Ovary (tissue), 10 donors: ENCODE measurements at places on chromosomes 12 and 14. TPM values are rescaled to one million over a fixed set of nuclear protein-coding genes. Genes with fewer than 3 reads are reported as not detected.

DNA sequence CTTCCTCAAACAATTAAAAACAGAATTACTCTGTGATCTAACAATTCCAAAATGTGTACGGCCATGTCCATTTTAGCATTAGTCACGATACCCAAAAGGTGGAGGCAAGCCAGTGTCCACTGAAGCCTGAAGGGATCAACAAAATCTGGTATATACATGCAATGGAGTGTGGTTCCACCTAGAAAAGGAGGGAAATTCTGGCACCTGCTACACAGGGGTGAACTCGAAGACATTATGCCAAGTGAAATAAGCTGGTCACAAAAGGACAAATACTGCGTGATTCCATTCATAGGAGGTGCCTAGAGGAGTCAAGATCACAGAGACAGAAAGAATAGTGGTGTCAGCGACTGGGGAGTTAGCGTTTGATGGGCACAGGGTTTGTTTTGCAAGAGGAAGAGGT, 331.4 kb downstream of the MED13L start:
- no peak for DNase-seq

DNA sequence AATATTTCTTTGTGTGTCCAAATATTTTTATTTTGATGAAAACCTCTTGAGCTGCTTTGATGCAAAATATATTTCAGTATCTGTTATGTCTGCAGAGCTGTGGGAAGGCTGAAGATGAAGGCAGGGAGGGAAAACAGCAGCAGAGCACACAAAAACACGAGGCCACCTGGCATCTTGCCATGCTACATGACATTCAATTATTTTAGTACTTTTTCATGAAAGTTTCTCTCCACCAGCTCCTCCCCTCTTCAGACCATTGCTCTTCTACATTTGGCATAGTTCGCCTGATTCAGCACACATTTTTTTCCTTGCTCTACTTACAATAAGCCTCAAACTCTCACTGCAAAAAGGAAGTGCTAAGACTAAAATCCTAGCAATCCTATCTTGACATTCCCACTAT, 4.6 kb upstream of the ALX1 start:
- DNase-seq: no peak

GRCh38 chr14:21924479-21924878, 250.9 kb upstream of the OR4E1 start:
- no peak for DNase-seq

- no peak for DNase-seq
Observed at GRCh38 chr12:41437563-41437962, 249.4 kb downstream of the PDZRN4 start.

The ADCK1 gene
- total RNA-seq: 7.9 TPM

GRCh38 chr12:6778217-6778573, 5.9 kb downstream of the LAG3 start:
- peak; percentile 78 for DNase-seq
